A172 (cell line): ENCODE measurements at places on chromosomes 5 and 9. TPM values are rescaled to one million over a fixed set of nuclear protein-coding genes. Genes with fewer than 3 reads are reported as not detected.

DNA sequence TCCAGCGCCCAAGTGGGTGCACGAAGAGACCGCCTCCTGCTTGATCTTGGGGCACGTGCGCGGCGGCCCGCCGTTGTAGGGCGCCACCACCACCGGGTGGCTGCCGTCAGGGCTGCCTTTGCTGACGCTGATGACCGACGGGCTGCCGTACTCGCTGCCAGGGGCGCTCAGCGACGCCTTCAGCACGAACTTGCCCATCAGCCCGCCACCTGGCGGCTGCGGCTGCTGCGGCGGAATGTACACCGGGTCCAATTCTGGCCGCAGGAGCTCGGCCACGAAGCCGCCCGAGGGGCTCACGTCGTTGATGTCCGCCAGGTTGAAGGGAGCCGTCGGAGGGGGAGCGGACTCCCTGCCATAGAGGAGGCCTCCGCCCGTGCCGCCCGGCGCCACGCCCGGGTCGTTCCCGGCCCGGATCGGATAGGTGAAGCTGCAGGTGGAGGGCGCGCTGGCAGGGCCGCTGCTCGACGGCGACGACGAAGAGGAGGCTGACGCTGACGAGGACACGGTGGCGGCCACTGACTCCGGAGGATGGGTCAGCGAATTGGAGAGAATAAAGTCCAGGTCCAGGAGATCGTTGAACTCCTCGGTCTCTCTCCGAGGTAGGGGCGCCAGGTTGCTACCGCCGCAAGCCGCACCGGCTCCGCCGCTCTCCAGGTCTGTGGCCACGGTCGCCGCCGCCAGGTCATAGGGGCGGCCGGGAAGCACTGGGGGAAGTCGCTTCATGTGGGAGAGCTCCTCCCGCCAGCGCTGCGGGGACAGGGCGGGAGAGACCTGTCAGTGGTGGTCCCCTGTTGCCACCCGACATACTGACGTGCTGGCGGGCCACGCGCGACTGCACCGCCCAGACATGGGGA lies 1.8 kb downstream of the KLF4 start:
- DNase-seq: no peak

DNA sequence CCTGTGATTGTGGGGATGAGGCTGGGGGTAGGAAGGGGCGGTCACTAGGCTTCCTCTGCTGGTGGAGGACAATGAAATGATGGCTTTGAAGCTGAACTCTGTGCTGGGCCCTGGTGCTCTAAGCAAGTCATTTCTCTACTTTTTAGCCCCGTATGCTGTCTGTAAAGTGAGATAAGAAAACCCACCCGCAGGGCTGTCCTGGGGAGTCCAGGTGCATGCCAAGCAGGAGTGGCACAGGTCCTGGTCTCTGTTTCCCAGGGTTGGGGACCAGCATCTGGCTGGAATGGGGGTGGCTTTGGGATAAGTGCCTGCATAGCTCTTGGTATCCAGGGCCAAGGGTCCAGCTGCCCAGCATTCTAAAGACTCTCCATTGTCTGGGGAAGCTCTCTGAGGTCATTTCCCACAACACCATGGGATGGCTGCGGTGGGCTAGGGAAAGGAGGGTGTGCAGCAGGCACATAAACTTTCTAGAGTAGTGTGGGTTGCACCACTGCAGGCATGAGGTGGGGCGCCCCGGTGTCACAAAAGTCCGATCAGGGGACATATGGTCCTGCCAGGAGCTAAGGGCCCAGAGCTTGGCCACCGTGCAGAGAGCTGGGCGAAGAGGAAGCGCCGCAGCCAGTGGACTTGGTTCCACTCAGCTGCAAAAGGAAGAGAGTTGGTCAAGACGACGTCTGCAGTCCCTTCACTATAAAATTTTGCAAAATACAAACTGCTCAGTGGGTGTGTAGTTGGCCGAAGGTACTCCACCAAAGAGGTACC lies 25.6 kb upstream of the GTF3C5 start:
- no peak for DNase-seq

- no peak for DNase-seq
Observed at GRCh38 chr5:174305241-174305681, 259.8 kb downstream of the NSG2 start.

DNA sequence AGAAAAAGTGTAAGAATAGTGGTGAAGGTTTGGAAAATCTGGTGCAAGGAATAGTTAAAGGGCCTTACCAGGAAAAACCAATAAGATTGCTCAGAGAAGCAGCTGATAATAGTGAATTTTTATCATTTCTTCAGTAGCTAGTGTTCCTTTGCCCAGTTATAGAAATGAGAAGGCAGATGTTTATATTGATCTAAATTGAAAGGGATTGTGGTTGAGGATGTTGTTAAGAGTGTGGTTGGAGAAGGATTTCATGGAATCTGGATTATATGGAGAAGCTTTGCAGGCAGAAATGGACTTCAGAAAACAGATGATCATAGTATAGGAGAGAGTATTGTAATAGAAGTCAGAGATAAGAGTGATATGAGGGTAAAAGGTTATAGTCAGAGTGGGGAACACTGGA lies 102.6 kb downstream of the XRCC4 start:
- no peak for DNase-seq

DNA sequence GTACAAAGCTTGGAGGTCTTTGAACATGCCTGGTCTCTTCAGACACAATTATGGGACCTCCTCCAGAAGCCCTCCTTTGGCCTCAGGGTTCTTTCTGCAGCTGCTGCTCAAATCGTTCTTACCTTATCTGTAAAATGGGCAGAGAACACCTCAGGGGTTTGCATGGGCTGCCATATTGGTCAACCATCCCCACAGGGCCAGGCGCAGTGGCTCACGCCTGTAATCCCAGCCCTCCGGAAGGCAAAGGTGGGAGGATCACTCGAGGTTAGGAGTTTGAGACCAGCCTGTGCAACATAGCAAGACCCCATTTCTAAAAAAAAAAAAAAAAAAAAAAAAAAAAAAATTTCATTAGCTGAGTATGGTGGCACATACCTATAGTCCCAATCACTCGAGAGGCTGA lies 29.1 kb upstream of the TCF7 start:
- DNase-seq: no peak

- DNase-seq: no peak
Observed at GRCh38 chr5:16538006-16538405, 72.4 kb upstream of the ZNF622 start.

- peak; percentile 41 for DNase-seq
Observed at GRCh38 chr5:124056991-124057723, 545.2 kb downstream of the CSNK1G3 start.

DNA sequence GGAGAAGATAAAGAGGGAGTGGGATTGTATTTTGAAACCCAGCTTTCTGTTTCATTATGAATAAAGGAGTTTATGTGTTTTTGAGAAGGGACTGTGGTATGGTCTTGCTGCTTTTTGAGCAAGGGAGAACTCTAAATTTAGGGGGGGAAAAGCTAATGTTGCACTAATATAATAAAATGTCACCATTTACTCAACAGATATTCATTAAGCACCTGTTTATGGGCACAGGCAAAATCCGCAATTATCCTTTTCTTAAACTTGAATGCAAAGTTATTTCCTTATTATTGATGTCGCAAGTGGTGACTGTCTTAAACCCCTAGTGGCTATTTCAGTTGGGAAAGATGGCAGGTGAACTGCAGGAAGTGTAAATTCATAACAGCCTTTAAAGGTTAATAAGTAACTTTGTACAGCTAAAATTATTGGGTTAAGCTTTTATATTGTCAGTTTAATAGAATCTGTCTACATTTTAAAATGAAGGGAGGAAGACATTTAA lies 1.5 kb downstream of the CDC42SE2 start:
- peak; percentile 14 for DNase-seq

DNA sequence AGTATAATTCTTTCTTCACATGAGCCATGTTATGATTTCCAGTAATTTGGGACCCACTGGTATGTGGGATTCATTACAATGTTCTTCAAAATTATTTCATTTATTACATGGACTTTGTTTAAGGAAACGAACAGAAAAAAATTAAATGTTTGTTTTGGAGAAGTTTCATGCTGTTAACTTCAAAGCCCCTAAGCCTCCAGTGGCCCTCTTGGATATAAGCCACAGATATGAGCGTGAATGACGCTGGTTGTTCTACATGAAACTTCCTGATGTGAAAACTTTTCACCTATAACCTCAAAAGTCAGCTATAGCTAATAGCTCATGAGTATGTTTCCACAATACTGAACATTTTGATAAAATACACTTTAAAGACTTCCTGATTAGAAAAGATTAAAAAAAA lies 334.2 kb downstream of the PDE4D start:
- no peak for DNase-seq

DNA sequence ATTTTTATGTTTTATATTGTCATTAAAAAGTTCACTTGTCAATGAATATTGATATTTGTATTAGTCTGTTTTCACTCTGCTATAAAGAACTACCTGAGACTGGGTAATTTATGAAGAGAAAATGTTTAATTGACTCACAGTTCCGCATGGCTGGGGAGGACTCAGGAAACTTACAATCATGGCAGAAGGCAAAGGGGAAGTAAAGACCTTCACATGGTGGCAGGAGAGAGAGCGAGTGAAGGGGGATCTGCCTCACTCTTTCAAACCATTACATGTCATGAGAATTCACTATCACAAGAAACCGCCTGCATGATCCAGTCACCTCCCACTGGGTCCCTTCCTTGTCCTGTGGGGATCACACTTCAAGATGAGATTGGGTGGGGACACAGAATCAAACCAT lies 27.4 kb downstream of the SRD5A1 start:
- no peak for DNase-seq

GRCh38 chr5:140182075-140182711 lies 7.2 kb downstream of the CYSTM1 start:
- DNase-seq: peak; percentile 61

GRCh38 chr9:128371630-128372117 lies 500 bp downstream of the URM1 start:
- no peak for DNase-seq

GRCh38 chr5:91212714-91213092 lies 170.4 kb downstream of the ARRDC3 start:
- DNase-seq: peak; percentile 80

- no peak for DNase-seq
Observed at GRCh38 chr5:9505225-9505624, 40.6 kb downstream of the SEMA5A start.

DNA sequence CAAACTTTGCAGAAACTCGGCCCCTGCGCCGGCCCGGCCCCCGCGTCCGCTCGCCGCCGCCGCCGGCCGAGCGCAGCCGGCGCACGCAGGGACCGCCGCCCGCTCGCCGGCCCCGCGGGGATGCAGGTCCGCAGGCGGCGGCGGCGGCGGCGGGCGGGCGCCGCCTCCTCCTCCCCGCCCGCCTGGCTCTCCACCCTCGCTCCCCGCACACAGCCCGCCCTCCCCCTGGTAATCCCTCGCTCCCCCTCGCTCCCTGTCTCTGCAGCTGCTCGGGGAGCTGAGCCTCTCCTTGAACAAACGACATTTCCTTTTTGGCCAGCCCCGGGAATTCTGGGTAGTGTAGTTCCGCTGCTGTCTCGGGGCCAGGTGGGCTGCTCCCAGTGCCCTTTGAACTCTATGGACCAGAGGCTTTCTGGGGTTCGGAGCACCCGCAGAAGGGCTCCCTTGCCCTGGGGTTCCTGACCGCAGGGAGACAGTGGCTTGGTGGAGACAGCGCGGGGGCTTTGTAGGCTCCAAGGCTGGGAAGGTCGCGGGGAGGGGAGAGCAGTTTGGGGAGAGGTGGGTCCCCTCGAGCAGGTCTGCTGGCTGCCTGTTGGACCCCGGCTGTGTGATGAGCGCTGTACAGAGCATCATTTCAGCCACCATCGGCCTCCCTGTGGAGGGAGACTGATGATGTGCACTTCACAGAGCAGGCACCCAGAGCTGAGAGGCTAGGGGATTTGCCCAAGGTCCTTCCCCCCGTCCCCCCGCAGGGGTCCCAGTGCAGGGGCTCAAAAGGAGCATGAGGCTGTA lies 1.8 kb upstream of the FAM78A start:
- DNase-seq: peak; percentile 24

GRCh38 chr5:122195802-122196394 lies 66.6 kb downstream of the ZNF474 start:
- peak; percentile 76 for DNase-seq

DNA sequence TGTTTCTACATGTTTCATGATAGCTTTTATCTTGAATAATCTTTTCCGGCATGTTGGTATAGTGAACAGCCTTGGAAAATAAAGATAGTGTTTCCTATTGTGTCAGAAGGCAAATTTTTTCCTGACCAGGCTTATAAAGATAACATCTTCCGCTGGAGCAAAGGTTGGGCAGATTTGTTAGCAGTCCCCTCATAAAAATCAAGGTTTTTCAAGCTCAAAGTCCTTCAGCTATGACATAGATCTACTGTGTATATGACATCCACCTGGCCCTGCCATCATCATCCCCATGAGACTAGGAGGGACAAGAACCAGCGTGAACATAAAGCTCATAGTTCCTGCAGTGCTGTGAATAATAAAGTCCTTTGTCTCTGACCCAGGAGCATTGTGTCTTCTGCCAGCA lies 30.4 kb upstream of the OTULINL start:
- DNase-seq: no peak

DNA sequence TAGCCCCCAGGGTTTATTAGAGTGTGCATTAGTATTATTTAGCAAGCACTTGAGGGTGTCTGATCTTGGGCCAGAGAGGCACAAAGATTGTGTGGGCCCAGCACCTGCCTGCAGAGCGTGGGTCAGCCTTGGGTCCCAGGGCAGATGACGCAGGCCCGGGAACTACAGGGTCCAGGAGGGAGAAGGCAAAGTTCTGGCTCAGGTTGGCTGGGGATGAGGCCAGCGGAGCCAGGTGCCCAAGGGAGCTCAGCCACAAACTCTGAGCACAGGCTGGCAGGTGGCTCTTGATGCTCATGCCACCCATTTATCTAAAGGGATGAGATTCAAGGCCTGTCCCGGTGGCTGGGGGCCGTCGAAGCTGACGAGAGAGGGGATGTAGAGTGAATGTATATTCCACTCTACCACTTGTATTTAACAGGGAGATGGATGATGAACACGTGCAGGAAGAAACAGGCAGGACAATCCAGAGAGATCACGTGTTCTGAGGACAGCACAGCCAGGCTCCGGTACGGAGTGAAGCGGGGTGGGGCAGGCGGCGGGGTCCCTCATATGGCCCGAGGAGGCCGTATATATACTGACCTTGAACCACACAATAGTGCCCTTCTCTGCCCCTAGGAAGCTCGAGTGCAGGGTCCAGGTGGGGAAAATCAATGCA lies 818 bp upstream of the OBP2A start:
- no peak for DNase-seq

GRCh38 chr9:87425202-87425601 lies 72.5 kb upstream of the DAPK1 start:
- no peak for DNase-seq

GRCh38 chr5:108649646-108650045 lies 98.1 kb upstream of the FER start:
- DNase-seq: no peak

DNA sequence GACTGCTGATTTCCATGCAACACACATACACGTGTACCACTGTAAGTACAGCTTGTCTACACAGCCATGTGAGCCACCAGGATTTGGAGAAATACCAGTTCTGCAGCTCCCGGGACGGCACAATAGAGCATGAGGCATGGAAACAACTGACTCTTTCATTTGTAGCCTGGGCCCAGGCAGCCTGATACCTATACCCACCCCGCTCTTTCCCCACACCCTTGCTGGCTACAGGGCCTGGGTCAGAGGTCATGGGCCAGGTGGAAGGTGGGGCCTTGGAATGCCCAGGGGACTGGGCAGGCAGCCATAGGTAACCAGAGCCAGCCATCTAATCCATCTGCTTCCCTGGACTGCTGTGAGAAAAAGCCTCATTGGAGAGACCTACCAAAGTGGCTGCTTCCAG lies 39.0 kb upstream of the ZSWIM6 start:
- DNase-seq: no peak

TAF1L gene
- total RNA-seq: 0.02 and 0.05 TPM in 2 replicates

GFRA3 gene
- total RNA-seq: not detected in 2 replicates

ACOT12 gene
- total RNA-seq: not detected in 2 replicates

SYNPO gene
- total RNA-seq: 7.2 and 9.0 TPM in 2 replicates

CCDC192 gene
- total RNA-seq: not detected in 2 replicates

CIZ1 gene
- total RNA-seq: 60.6 and 70.1 TPM in 2 replicates

PAM gene
- 190 and 218 TPM in 2 replicates for total RNA-seq

MEGF10 gene
- total RNA-seq: 0.02 TPM in 1 of 2 replicates, not detected in the other
